Heart right ventricle (tissue), 16 donors: ENCODE measurements at places on chromosomes 11 and 22.

GRCh38 chr11:47620836-47621378, 21.5 kb downstream of the MTCH2 start:
- no peak for DNase-seq

GRCh38 chr22:38176170-38176741, 5.4 kb downstream of the PLA2G6 start:
- peak; percentile 80 for DNase-seq

DNA sequence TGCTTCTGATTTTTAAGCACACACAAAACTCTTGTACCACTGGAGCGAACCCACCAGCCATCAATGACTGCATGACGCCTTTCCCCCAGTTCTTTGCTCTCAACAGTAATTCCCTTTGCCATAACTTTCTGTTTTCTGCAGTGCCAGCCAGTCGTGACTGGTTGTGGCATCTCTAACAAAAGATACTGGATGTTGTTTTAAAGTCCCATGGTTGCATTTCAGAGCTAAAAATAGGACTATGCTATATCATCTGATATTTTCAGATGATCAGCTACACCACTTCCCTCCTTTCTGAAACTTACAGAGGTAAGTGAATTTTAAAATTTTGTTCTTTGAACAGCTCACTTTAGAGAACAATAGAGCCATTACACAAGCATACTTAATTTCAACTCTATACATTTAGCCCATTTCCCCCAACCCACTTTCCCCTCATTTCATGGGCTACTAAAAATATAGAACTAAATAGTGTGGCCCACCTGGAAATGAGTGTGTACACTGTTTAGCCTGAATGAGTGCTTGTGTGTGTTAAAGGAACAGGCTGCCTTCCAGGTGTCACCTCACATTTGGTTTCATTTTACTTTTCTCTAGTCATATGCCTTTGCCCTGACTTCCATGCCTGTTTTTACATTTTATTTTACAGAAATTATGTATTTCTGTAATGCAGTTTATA, 136.9 kb upstream of the ZC3H12C start:
- DNase-seq: no peak

DNA sequence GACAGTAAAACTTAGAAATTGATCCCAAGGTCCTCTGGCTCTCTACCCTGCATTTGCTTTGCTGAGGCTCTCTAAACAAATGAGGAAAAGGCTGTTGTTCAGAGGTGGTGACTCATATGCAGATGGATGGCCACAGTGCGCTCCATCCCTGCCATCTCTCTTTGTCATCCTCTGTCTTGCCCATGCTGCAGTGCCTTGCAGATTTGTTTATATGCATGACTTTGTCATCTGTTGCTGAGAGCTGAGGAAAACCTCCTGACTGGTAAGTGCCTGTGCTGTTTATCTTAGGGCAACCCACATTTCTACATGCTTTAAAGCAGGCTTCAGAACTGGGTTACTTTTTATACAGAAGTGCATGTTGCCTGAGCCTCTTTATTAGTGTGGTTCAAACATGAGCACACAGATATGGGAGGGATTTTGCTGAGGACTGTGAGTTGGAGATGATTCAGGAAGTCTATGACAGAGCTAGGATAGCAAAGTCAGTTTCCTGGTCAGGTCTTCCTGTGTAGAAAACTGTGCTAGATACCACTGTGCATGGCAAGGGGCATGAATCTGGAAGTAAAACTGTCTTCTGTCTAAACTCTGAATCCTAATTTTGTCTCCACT, 57.4 kb downstream of the JAM3 start:
- no peak for DNase-seq

- DNase-seq: no peak
Observed at GRCh38 chr11:102572554-102573220, 42.1 kb upstream of the MMP7 start.

DNA sequence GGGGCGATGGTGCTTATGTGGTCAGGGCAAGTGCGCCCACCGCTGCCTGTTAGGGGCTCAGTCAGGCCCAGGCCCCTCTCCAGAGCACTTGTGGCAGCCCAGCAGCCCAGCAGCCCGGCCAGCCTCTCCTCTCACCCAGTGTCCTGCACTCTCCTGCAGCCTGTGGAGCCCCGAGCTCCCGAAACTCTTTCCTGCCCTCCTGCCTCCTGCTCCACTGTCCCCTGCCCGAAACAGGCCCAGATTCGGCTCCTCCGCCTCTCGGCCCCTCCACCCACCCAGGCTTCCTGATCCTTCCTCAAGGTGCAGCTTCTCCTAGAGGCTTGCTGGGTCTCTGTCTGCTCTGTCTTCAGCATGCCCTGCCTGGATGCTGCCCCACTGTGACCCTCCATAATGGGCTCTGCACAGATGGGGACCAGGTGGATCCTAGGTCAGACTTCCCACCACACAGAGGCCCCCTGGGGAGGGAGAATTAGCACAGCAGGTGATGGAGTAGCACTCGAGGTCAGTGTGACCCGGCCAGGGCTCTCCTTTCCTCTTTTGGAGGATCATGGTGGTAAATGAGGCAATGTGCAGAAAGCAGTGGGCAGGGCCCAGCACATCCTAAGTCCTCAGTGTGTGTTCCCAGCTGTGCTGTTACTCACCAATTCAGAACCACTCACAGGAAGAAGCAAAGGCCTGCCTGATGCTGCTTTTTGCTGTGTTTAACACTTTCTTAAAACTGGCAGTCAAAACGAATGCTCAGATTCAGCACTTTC, 18.6 kb upstream of the NAP1L4 start:
- DNase-seq: no peak

- DNase-seq: no peak
Observed at GRCh38 chr11:12761029-12761428, 86.8 kb downstream of the TEAD1 start.

DNA sequence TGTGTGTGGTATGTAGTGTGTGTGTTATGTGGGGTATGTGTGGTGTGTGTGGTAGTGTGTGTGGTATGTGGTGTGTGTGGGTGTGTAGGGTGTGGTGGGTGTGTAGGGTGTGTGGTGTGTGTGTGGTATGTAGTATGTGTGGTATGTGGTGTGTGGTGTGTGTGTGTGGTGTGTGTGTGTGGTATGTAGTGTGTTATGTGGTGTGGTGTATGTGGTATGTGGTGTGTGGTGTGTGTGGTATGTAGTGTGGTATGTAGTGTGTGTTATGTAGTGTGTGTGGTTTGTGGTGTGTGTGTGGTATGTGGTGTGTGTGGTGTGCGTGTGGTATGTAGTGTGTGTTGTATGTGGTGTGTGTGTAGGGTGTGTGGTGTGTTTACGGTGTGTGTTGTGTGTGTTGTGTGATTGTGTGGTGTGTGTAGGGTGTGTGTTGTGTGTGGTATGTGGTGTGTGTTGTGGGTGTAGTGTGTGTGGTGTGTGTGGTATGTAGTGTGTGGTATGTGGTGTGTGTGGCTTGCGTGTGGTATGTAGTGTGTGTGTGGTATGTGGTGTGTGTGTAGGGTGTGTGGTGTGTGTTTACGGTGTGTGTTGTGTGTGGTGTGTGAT, 4.2 kb upstream of the PPP6R2 start:
- no peak for DNase-seq

DNA sequence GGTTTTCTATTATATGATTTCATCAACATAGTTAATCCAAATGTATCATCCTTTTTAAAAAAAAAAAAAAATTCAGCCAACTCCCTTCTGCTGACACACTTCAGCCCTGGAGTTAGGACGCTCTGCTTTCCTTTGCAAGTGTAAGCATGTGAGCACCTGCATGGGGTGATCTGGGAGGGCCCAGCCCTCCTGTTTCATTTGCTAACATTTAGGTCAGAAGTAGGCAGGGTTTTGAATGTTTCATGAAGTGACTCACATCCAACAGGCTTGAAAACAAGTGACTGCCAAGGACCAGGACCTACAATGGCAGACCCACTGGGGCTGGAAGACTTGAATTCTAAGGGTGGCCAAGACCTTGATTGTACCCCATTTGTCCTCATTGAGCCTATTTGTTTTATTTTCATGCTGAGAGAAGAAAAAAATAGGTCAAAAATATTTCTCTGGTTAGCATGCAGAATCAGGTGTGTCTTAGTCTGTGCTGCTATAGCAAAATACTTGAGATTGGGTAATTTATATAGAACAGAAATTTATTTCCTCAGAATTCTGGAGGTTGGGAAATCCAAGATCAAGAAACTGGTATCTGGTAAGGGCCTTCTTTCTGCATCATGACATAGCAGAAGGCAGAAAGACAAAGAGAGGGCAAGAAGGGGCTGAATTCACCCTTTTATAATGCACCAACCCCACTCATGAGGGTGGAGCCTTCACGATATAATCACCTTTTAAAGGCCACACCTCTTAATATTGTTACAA, 137.6 kb downstream of the CD44 start:
- no peak for DNase-seq

DNA sequence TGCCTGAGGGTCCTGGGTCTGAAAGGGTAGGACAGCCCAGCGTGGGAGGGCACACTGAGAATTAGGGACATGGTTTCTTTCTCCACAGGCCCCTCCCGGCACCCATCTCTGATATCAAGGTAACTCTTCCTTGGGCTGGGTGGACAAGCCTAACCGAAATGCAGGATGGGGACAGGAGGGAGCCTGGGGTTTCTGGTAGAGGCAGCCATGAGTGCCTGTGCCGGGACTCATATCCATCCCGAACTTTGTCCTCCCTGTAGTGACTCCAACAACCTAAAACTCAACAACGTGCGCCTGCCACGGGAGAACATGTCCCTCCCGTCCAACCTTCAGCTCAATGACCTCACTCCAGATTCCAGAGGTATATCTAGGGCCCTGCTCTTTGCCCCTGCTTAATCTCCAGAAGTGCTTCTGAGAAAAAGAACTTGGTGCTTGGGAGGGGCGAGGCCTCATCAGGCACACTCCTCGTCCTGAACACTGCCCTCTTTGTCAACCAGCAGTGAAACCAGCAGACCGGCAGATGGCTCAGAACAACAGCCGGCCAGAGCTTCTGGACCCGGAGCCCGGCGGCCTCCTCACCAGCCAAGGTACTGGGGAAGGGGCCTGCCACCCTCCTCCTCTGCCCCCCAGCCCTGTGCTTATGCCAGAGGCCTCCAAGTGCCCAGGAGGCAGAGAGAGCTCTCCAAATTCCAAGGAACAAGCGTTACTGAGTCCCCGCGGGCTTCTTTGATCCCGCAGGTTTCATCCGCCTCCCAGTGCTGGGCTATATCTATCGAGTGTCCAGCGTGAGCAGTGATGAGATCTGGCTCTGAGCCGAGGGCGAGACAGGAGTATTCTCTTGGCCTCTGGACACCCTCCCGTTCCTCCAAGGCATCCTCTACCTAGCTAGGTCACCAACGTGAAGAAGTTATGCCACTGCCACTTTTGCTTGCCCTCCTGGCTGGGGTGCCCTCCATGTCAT, 3.1 kb downstream of the TMEM25 start:
- no peak for DNase-seq

GRCh38 chr11:78351193-78351592, 66.4 kb downstream of the GAB2 start:
- no peak for DNase-seq

- no peak for DNase-seq
Observed at GRCh38 chr11:15742626-15743519, 613.5 kb downstream of the SOX6 start.

- DNase-seq: no peak
Observed at GRCh38 chr11:63142459-63142858, 1.6 kb downstream of the SLC22A24 start.

- no peak for DNase-seq
Observed at GRCh38 chr11:44684859-44685281, 41.9 kb upstream of the TSPAN18 start.
